ENCODE measurements at places on chromosomes 5 and 9. TPM values are rescaled to one million over a fixed set of nuclear protein-coding genes. Genes with fewer than 3 reads are reported as not detected.

DNA sequence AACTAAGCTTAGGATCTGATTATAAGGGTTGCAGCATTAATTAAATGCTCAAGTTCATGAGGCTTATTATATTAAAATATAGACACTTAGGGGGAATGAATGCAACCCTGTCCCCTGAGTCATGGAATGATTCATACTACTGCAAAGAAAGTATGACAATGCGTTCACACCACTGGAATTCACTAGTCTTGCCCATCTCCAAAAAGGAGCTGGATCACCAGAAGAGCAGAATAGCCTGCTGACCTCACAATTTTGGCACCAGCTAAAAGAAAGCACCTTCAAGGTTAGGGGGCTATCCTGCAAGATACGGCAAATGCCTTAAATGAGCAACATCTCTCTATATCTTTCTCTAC, 32.0 kb upstream of the TMED7 start:
- H3K4me3 ChIP-seq, result no peak overlapping the region
- DNase-seq, result no peak
- no peaks in the 10 kb centered on the region for H3K4me1 ChIP-seq
- peaks cover 27% of the 10 kb centered on the region for H3K27me3 ChIP-seq
- no peaks in the 10 kb centered on the region for H3K36me3 ChIP-seq

DNA sequence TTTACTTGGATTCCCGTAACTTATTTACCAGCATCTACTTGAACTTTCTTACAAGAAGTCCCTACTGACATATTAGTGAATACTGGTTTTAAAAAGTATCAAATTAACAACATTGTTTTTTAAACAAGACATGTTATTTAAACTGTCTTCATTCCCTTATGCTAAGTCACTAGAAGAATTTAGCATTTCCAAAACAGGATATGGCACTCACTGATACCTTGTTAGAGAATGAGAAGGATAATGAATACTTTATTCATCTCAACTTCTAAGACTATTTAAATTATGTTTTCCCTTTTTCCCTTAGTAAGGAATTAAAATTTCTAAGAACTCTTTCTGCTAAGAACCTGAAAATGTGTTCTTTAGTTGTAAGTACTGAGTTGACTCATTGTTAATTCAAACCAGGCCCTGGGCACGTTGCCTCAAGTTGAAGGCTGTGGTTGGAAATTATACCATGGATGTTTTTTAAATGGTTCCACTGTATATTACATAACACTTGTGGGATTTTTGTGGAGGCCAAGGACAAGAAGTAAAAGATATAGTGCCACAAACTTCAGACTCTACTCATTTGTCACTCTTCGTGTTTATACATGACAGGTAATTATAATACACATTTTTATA, 219.0 kb upstream of the EDIL3 start:
- H3K27ac ChIP-seq, result no peak overlapping the region
- no peak for DNase-seq
- no peaks in the 10 kb centered on the region for H3K4me1 ChIP-seq

DNA sequence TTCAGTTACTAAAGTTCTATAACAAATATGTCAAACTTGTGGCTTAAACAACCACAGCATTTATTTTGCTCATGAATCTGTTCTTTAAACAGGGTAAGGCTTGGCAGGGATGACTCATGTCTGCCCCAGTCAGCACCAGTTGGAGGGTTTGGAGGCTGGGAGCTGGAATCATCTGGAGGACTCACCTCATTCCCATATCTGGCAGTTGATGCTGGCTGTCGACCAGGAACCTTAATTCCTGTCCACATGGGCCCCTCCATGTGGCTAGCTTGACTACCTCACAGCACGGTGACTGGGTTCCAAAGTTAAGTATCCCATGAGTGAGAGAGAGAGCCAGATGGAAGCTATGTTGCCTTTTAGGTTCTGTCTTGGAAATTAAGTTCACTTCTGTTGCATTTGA, 13.8 kb upstream of the CCL28 start:
- H3K27me3 ChIP-seq, result no peaks in the 10 kb centered on the region
- H3K4me3 ChIP-seq, result no peak overlapping the region
- no peak overlapping the region for H3K27ac ChIP-seq
- no peaks in the 10 kb centered on the region for H3K4me1 ChIP-seq

- H3K27ac ChIP-seq, result no peak overlapping the region
- peaks cover 17% of the 10 kb centered on the region for H3K27me3 ChIP-seq
- no peaks in the 10 kb centered on the region for H3K36me3 ChIP-seq
- no peak overlapping the region for H3K4me3 ChIP-seq
- DNase-seq, result no peak
- no peaks in the 10 kb centered on the region for H3K4me1 ChIP-seq
These were observed 164.9 kb downstream of the ESM1 start for GRCh38 chr5:54820346-54821134.

GRCh38 chr5:154047324-154047723, 8.6 kb downstream of the MFAP3 start:
- no peak overlapping the region for H3K4me3 ChIP-seq
- H3K36me3 ChIP-seq, result peaks cover 33% of the 10 kb centered on the region
- no peaks in the 10 kb centered on the region for H3K27me3 ChIP-seq
- no peak for DNase-seq
- H3K4me1 ChIP-seq, result peaks cover 34% of the 10 kb centered on the region
- peak overlapping the region; percentile 14 for H3K27ac ChIP-seq

DNA sequence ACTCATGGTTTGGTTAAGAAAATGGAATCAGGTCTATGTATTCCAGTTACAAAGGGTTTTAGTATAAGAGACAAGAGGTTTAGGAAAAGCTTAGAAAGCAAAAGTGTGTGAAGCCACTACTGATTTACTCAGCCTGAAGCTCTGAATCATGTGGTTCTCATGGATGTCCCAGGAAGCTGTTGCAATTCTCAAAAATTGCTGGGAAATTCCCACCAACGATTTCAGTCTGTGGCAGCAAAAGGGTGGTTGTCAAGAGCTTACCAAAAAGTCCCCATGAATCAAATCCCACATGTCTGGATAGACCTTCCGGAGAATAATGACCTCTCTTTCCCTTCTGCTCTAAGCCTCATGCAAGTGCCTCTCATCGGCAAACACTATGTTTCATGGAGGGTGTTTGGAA, 929.9 kb downstream of the TLE4 start:
- H3K27ac ChIP-seq, result no peak overlapping the region
- H3K4me3 ChIP-seq, result no peak overlapping the region
- no peaks in the 10 kb centered on the region for H3K4me1 ChIP-seq
- H3K36me3 ChIP-seq, result no peaks in the 10 kb centered on the region
- H3K27me3 ChIP-seq, result no peaks in the 10 kb centered on the region
- DNase-seq, result no peak

- H3K36me3 ChIP-seq, result peaks cover 4% of the 10 kb centered on the region
- peak; percentile 78 for DNase-seq
- H3K27ac ChIP-seq, result no peak overlapping the region
- no peak overlapping the region for H3K4me3 ChIP-seq
These were observed 2.6 kb downstream of the CTNNAL1 start for GRCh38 chr9:109010746-109011145.

DNA sequence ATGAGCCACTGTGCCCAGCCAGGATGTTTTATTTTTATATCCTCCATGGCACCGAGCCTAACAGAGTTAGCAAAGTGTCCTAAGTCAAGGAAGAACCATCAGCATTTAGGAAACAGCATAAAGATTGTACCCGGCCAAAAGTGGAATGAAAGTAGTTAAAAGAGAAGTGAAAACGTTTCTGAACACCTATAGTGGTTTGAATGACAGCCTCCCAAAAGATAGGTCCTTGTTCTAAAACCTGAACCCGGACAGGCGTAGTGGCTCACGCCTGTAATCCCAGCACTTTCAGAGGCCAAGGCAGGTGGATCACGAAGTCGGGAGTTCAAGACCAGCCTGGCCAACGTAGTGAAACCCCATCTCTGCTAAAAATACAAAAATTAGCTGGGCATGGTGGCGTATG, 37.4 kb downstream of the ZFAND5 start:
- H3K27ac ChIP-seq, result no peak overlapping the region
- DNase-seq, result no peak
- no peaks in the 10 kb centered on the region for H3K36me3 ChIP-seq
- no peaks in the 10 kb centered on the region for H3K4me1 ChIP-seq
- H3K4me3 ChIP-seq, result no peak overlapping the region

DNA sequence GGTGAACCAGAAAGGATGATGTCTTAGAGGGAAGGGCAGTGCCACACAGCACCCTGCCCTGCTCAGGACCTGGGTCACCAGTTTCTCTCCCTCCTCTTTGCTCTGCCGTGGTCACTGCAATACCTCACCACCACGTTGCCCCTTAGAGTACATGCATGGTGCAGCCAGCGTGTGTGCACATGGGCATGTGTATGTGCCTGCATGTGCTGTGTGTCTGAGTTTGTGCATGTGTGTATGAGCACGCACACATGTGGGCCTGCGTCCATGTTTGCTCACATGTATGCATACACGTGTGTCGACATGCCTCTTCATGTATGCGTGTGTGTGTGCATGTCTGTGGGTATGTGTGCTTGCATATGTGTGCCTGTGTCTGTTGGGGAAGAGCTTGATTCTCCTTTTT, 41.5 kb upstream of the SEMA4D start:
- H3K27me3 ChIP-seq, result no peaks in the 10 kb centered on the region
- no peak for DNase-seq
- peaks cover 5% of the 10 kb centered on the region for H3K36me3 ChIP-seq

Gene GTF2H2C
- total RNA-seq, result 29.7 TPM

Gene IPO11
- total RNA-seq, result 38.9 TPM

Gene PHF24
- not detected for total RNA-seq

Gene SUSD1
- total RNA-seq, result 15.2 TPM

Gene DNAI1
- not detected for total RNA-seq

Gene PDLIM4
- not detected for total RNA-seq
